Activated CD4-positive, alpha-beta T cell treated with anti-CD3 and anti-CD28 coated beads, Interleukin-2, amount 10 ng/mL, durations not matched to agents 24 days and 14 days (primary cell): ENCODE measurements at places on chromosomes 5 and 9. TPM values are rescaled to one million over a fixed set of nuclear protein-coding genes. Genes with fewer than 3 reads are reported as not detected.

The FOXD4 gene
- total RNA-seq = not detected in 2 replicates

The HTR1A gene
- total RNA-seq = not detected in 2 replicates

The SLC2A6 gene
- 3.2 and 4.0 TPM in 2 replicates for total RNA-seq

The CCL27 gene
- 0.52 and 0.70 TPM in 2 replicates for total RNA-seq

The NDUFS4 gene
- total RNA-seq = 54.9 and 56.2 TPM in 2 replicates

The SV2C gene
- not detected in 2 replicates for total RNA-seq

The STPG3 gene
- total RNA-seq = 0.54 and 0.99 TPM in 2 replicates

The PCDHB14 gene
- not detected in 2 replicates for total RNA-seq

The LRRC70 gene
- 0.73 and 2.0 TPM in 2 replicates for total RNA-seq

- no peaks in the 10 kb centered on the region for H3K36me3 ChIP-seq
- H3K4me1 ChIP-seq = no peaks in the 10 kb centered on the region
- H3K27me3 ChIP-seq = peaks cover 2% of the 10 kb centered on the region
- DNase-seq = no peak
- H3K4me3 ChIP-seq = no peak overlapping the region
Observed at GRCh38 chr9:136171801-136172411, 33.0 kb downstream of the LHX3 start.

DNA sequence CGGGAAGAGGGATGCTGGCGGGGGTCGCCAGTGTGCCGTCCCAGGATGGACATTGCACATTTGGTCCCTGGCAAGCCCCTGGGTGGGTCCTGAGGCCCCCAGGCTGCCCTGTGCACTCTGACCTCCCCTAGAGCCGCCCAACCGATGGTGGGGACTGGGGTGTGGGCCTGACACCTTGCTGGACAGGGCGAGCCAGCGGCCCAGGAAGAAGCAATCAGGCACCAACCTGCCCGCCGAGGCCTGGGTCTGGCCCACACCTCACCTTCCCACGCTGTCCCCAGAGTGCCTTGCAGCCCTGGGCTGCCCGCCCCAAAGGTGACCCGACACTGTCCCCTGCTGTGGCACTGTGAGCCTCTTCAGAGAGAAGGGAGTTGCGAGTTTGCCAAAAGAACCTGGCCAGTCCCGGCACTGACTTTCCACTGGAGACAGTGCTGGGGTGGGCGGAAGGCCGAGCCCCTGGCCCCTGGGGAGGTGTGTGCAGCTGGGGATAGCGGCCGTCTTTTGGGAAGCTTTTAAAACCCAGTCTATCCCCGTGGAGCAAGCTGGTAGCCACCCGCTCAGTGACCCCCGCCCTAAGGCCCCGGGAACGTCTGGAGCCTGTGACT, 12.0 kb upstream of the NRARP start:
- H3K27ac ChIP-seq = no peak overlapping the region
- no peak overlapping the region for H3K4me3 ChIP-seq
- no peaks in the 10 kb centered on the region for H3K4me1 ChIP-seq
- DNase-seq = no peak

GRCh38 chr5:1108023-1108864, 3.6 kb downstream of the SLC12A7 start:
- peak; percentile 60 for DNase-seq
- peak overlapping the region; percentile 65 for H3K4me3 ChIP-seq
- H3K36me3 ChIP-seq = peaks cover 6% of the 10 kb centered on the region
- peaks cover 58% of the 10 kb centered on the region for H3K4me1 ChIP-seq
- peak overlapping the region; percentile 83 for H3K27ac ChIP-seq

DNA sequence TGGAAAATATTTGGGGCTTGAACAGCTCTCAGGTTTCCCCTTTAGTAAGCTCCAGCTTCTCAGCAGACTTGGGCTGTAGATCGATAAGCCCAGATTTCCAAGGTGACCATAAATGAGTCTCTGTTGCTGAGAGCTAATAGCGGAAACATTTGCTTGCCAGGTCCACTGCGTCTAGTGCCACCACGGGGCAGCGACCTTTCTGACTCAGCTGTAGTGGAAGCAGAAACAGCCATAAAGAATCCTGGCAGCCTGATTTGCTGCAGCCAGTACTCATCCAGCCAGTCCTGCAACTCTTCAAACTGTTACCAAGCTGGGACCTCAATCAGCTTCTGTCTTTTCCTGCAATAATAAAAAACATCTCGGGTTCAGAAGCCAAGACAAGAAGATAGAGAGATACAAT, 241.7 kb downstream of the DOCK8 start:
- no peak overlapping the region for H3K4me3 ChIP-seq
- no peaks in the 10 kb centered on the region for H3K27me3 ChIP-seq
- no peak overlapping the region for H3K27ac ChIP-seq
- DNase-seq = no peak
- H3K36me3 ChIP-seq = peaks cover 54% of the 10 kb centered on the region
- peaks cover 22% of the 10 kb centered on the region for H3K4me1 ChIP-seq

DNA sequence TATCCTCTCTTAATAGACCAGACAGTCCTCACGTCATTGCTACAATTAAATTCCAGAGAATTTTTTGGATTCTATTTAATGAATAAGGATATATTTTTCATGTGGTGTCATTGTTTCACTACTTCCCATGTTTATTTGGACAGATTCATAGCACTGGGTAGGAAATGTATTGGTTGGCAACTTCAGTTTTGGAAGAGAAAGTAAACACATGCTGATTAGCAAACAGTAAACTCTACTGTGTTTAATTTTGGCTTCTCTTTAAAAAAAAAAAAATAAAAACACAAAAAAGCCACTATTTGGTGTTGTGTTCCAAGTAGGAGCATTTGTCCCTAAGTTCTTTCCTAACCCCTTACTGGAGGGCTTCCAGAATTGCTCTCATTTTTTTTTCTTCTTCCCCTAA, 77.3 kb downstream of the NFIB start:
- no peaks in the 10 kb centered on the region for H3K36me3 ChIP-seq
- H3K4me1 ChIP-seq = no peaks in the 10 kb centered on the region
- H3K27me3 ChIP-seq = no peaks in the 10 kb centered on the region
- no peak for DNase-seq
- no peak overlapping the region for H3K4me3 ChIP-seq

- H3K36me3 ChIP-seq = no peaks in the 10 kb centered on the region
- no peak overlapping the region for H3K4me3 ChIP-seq
- no peaks in the 10 kb centered on the region for H3K4me1 ChIP-seq
- H3K27ac ChIP-seq = no peak overlapping the region
Observed at GRCh38 chr5:101160002-101160401, 256.9 kb upstream of the ST8SIA4 start.

- no peak overlapping the region for H3K27ac ChIP-seq
- H3K36me3 ChIP-seq = no peaks in the 10 kb centered on the region
- no peak for DNase-seq
- H3K4me3 ChIP-seq = no peak overlapping the region
- no peaks in the 10 kb centered on the region for H3K4me1 ChIP-seq
Observed at GRCh38 chr5:92553326-92553725, 1027.7 kb downstream of the NR2F1-AS1 start.

- H3K27ac ChIP-seq = no peak overlapping the region
- no peak for DNase-seq
- no peaks in the 10 kb centered on the region for H3K27me3 ChIP-seq
Observed at GRCh38 chr9:73667749-73668148, 516.1 kb downstream of the ANXA1 start.
